Hematopoietic multipotent progenitor cell treated with erythropoietin and hydrocortisone succinate and interleukin-3 and kit ligand, for 6 days (in vitro differentiated cells): ENCODE measurements at places on chromosomes 16 and 17.

DNA sequence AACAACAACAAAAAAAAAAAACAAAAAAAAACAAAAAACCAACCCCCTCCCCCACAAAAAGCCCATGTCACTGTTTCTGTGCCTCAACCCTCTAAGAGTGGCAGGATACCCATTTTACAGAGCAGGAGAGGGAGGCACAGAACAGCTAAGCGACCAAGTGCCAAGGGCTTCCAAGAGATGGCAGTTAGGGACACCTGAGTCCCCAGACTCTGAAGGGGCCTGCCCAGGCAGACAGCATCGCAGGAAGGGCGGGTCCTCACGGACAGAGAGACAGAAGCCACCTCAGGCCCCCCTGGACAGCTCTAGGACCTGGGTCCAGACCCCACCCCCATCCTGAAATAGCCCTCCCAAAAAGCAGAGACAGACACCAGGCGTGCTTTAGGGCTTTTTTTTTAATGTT, 21.6 kb upstream of the CPSF4L start:
- no peak for DNase-seq

DNA sequence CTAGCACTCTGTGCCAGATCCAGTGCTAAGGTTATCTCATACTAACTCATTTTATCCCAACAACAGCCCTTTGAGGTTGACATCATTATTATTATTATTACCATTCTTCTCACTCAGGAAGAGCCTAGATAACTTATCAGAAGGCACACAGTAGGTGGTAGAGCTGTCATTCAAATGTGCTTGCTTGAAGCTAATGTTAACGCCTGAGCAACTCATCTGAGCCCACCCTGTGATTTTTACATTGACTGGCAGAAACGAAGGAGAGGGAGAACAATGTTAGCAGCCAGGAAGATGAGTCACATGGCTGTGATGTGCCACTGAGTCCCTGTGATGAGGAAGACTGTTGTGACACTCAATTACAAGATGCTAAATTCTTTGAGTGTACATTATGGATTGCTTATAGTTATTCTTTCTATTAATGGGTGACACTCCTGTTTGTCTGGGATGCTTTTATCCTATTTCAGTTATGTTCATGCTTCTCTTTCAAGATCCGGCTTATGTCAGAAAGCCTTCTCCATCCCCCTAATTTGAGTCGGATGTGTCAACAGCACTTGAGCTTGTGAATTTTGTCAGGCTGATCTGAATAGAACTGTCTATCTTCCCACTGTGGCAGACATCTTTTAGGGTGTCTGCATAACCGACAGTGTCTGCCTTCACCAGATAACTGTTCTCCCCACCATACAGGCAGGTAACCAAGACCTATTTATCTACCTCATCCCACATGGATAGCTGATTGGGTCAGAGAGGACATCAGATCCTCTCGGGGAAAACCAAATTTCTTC, 426.4 kb downstream of the CA10 start:
- no peak for DNase-seq

- DNase-seq, result no peak
Observed at GRCh38 chr17:78697554-78698343, 84.3 kb downstream of the CYTH1 start.

GRCh38 chr17:14442798-14443528, 142.1 kb downstream of the HS3ST3B1 start:
- DNase-seq, result no peak

GRCh38 chr16:27434141-27435051, 32.4 kb downstream of the IL21R start:
- no peak for DNase-seq

GRCh38 chr16:442976-443375, 17.5 kb downstream of the RAB11FIP3 start:
- no peak for DNase-seq

DNA sequence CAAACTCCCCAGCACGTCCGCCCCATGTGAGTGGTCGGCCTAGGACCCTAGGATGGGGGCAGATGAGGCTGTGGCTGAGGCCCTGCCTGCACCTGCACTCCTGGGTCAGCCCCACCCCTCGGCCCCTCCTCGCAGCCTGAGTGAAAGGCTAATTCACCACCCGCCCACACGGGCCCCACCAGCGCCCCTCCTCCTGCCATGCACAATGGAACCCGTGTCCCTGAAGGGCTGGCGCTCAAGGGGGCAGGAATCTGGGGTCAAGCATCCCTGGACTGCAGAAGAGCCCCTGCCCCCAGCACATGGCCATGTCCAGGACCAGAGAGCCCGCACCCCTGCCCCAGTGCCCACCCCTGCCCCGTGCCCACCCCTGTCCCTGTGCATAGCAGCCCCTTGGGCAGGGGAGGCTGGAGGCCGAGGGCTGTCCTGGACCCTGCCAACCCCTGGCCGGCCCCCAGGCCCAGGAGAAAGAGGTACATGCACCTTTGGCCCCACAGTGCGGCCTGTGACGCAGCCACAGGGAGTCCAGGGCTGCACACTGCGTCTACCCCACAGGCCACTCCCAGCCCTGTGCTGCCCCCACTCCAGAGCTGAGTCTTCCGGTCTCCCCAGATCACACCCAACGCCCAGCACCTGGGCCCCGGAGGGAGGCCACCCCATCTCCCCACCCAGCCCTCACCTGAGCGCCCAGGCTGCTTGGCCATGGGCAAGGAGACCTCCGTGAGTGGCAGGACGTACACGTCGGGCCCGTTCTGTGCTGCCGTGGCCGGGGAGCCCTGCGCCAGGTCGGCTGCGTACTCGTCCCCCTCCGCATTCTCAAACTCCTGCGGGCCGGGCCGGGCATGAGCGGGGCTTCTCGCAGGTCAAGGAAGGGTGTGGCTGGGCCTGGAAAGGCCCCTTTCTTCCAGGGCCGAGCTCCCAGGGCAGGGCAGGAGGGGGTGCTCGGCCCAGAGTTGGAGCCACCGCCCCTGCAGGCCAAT, 34.6 kb upstream of the PVALEF start:
- no peak for DNase-seq

- DNase-seq, result peak; percentile 3
Observed at GRCh38 chr17:33438139-33438538, 145.0 kb upstream of the ASIC2 start.

DNA sequence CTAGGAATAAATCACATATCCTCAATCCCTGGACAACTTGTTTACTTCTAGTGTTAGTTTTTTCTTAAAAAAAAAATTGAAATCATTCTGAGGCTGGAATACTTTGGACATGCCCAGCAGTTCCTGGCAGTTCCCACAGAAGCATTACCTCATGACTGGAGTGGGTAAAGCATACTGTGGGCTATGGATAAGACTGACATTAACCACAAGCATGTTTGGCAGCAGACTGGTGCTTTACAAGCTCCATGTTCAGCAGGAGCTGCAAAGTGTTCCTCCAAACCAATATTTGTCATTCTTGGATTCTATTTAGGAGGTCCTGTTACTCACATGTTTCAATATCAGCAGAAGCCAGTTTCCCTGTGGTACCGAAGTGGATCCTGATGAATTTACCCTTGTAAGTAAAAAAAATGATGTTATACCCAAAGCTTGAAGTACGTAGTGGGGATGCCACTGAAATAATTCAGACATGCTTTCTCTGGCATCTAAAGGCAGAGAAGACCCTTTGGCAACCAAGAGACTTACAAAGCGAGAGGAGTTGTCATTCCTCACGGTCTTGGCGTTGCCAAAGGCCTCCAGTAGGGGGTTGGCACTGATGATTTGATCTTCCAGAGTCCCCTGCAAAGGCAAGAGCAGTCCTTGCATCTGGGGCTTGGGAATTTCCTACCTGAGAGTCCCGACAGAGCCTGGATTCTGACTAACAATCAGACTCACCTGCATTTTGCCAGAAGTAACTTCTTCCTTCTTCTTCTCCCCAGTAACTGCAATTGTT, 4.9 kb downstream of the MYH1 start:
- no peak for DNase-seq

DNA sequence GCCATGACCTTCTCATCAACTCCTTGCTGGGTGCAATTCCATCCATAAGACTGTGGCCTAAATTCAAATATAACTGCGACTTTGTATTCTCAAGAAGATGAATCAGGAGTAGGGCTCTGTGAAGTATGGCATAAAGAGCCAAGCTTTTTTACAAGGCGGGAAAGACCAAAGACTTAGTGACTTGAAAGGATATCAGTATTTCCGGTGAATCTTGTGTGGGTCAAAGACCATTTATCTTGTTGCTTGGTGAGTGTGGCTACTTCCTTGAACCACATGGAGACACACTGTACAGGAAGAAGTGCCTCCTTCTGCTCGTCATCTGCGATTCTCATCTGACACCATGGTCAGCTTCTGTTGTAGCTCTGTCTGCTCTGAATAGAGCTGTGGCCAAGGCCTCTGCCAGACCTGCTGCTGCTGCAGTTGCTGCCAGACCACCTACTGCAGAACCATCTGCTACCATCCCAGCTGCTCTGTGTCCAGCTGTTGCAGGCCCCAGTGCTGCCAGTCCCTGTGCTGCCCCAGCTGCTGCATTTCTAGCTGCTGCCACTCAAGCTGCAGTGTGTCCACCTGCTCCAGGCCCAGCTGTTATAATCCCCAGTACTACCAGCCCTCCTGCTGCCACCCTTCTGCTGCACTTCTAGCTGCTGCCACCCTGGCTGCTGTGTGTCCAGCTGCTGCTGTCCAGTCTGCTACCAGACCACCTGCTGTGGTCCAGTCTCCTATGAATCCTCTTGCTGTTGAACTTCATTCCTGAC, 6.1 kb upstream of the KRTAP2-4 start:
- no peak for DNase-seq

DNA sequence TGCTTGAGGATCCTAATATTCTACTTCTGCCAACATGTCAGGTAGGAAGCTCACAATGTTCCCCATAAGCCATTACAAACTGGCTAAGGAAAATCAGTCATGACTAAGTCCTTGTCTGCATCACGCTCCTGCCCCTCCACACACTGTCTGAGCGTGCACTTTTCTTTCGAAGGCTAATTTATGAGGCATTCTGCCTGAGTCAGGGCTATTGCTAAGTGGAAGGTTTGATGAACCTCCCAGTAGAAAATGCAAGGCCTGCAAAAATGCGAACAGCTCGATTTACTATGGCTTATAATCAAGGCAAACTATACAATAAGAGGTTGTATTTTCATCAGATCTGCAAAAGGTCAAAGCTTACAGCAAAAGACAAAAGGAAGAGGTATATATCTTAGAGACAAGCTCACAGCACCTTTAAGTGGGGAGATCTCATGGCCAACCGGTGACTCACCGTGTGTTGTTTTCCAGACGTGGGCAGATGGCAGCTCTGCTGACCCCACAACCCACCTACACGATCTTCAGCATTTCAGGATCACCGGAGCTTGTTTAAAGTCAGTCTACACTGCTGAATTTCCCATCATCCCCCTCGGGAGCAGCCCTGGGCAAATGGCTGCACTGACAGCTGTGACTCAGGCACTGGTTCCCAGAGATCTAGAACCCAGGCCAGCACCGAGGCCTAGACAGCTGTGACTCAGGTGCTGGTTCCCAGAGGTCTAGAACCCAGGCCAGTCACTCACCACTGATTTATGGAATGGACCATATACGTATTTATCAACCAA, 26.1 kb downstream of the MEAK7 start:
- no peak for DNase-seq

- no peak for DNase-seq
Observed at GRCh38 chr17:7248796-7249195, 2.7 kb downstream of the CTDNEP1 start.

- no peak for DNase-seq
Observed at GRCh38 chr16:29968205-29968604, 5.5 kb upstream of the TAOK2 start.

GRCh38 chr16:81544261-81544660, 99.7 kb downstream of the CMIP start:
- DNase-seq, result peak; percentile 52

- DNase-seq, result peak; percentile 89
Observed at GRCh38 chr17:50139950-50140885, 10.3 kb upstream of the SAMD14 start.

- peak; percentile 83 for DNase-seq
Observed at GRCh38 chr17:3754458-3755334, 31.0 kb downstream of the HASPIN start.

GRCh38 chr16:66099306-66099705, 267.2 kb upstream of the CDH5 start:
- DNase-seq, result no peak

GRCh38 chr17:35170968-35171771, 23.0 kb downstream of the SLC35G3 start:
- peak; percentile 58 for DNase-seq

GRCh38 chr16:21600031-21600773, 825 bp downstream of the METTL9 start:
- peak; percentile 75 for DNase-seq

- no peak for DNase-seq
Observed at GRCh38 chr17:43578699-43579565, 32.8 kb upstream of the ETV4 start.

DNA sequence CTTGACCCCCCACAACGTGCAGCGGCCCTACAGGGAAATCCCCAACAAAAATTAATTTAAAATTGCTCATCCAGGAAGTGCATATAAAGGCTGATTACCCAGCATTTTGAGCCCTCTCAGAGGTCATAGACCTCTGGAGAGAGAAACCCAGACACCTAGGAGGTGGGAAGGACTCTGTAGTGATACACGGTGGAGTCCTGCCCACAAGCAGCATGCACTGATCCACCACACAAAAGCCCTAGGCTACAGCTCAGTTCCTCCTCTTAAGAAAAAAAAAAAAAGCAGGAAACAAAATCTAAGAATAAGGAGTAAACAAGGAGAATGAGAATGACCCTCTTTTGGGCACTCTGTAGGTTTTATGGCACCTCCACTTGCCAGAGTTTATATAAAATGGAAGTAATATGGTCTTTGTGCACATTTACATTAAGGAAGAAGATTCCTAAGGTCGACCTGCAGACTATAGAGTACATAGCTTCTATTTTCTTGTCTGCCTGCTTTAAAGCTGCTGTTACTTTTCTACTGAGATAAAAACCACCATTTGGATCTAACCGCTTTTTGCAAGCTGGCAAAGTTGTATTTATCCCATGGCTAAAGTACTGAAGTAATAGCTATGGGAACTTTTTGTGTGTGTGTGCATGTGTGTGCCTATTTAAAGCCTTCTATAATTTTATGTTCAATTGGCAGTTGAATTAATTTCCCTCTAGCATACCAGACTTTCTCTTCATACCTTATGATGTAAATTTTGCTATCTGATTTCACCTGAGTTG, 46.9 kb downstream of the ACSM1 start:
- no peak for DNase-seq

DNA sequence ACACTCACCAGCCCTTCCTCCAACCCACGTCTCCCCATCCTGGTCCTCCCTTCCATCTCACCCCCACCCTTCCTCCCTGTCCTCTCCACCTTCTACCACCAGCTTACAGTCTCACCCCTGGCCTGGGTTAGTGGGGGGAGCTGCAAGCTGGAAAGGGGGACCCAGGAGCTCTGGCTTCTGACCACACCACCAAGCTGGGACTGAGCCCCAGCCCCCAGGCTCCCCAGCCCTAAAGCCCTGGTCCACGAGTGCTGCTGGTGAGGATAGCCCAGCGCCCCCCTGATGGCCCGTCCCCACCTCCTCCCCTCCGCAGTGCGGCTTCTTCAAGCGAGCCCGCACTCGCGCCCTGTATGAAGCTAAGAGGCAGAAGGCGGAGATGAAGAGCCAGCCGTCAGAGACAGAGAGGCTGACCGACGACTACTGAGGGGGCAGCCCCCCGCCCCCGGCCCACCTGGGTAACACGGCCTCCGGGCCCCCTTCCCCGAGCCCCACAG, 7.2 kb upstream of the PDK2 start:
- no peak for DNase-seq

- DNase-seq, result no peak
Observed at GRCh38 chr17:901191-901950, 78.2 kb downstream of the NXN start.

GRCh38 chr16:782766-783403, 5.3 kb downstream of the RPUSD1 start:
- no peak for DNase-seq
